ENCODE measurements at places on chromosomes 13 and 19.

DNA sequence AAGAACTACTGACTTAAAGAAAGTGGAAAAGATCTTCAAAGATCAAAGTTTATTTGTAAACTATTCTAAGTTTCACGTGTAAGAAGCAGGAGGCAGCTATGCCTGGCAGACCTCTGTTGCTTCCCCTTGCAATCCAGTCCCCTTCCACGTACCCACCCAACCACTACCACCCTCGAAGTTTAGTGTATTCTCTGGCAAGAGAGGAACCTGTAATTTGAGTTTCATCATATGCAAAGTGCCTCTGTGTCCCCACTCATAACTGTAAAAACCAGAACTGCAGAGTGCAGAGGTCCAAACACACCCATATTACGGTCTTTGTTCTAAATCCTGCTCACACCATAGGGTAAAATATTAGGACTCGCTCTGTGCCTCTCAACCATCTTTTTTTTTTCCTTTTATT lies 75.8 kb upstream of the FRY start:
- no peak for DNase-seq

DNA sequence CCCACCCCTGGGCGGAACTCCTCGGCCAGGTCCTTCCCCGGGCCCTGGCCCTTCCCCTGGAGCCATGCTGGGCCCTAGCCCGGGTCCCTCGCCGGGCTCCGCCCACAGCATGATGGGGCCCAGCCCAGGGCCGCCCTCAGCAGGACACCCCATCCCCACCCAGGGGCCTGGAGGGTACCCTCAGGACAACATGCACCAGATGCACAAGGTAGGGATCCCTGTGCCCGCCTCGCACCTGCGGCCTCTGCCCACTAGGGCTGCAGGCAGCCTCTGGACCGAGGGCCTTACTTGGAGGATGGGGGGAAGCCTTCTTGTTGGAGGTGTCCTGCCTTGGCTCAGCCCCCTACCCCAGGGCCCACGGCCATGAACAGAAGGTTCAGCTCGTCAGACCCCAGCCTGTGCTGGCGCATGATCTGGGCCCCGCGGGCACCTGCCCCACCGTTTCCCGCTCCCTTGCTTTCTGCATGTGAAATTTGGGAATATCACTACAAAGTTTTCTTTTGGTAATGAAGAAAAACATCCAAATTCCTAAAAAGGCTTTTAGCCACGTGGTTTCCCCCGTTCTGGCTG lies 23.4 kb downstream of the SMARCA4 start:
- DNase-seq: no peak

GRCh38 chr13:30222254-30222653 lies 85.1 kb downstream of the KATNAL1 start:
- DNase-seq: no peak

DNA sequence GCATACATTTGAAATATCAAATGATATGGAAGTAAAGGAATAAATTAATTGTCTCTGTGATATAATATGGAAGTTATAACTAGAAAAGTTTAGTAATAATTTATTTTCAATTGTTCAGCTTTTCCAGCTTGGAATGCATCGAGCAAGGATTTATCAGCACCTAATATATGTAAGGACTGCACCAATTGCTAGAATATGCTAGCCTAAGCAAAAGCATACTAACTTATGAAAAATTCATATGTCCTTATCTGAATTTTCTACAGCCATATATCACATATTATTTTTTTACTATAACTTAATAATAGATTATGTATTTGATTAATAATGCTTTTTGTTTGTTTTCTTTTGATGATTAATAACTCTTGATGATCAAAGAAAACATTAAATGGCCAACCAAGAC lies 849.2 kb upstream of the GPC6 start:
- no peak for DNase-seq

- DNase-seq: no peak
Observed at GRCh38 chr13:20969182-20969581, 66.6 kb upstream of the XPO4 start.

- DNase-seq: no peak
Observed at GRCh38 chr19:7637374-7638256, 705 bp downstream of the STXBP2 start.

All from stimulated activated CD8-positive, alpha-beta memory T cell treated with anti-CD3 and anti-CD28 coated beads, Interleukin-4, amount 100 ng/mL, for 4 hours (primary cell).